ENCODE measurements at places on chromosomes 2 and 18. TPM values are rescaled to one million over a fixed set of nuclear protein-coding genes. Genes with fewer than 3 reads are reported as not detected.

Gene TNFAIP6
- 2.6 TPM for total RNA-seq

Gene SLC4A5
- total RNA-seq = 0.90 TPM

Gene TMEM150A
- 9.2 TPM for total RNA-seq

Gene SP3
- total RNA-seq = 87.7 TPM

Gene YIPF4
- total RNA-seq = 21.9 TPM

Gene MOCOS
- total RNA-seq = 37.0 TPM

Gene SLC8A1
- total RNA-seq = 3.7 TPM

Gene AFF3
- not detected for total RNA-seq

Gene VWA3B
- not detected for total RNA-seq

Gene GPR17
- not detected for total RNA-seq

Gene RESP18
- total RNA-seq = not detected

Gene TRIM43
- under 0.01 TPM for total RNA-seq

Gene ABCG5
- total RNA-seq = not detected

Gene FSIP2
- total RNA-seq = 0.26 TPM

Gene ABCB11
- 0.26 TPM for total RNA-seq

Gene SLC9A2
- under 0.01 TPM for total RNA-seq

Gene ZAP70
- total RNA-seq = not detected

Gene REG3A
- not detected for total RNA-seq

Gene IGFBP5
- total RNA-seq = 0.51 TPM

Gene SULT1C4
- not detected for total RNA-seq

Gene C2orf78
- not detected for total RNA-seq

Gene LOXHD1
- total RNA-seq = not detected

Gene LYPD6B
- total RNA-seq = 14.7 TPM
